ENCODE measurements at places on chromosomes 2 and 18. TPM values are rescaled to one million over a fixed set of nuclear protein-coding genes. Genes with fewer than 3 reads are reported as not detected.

DNA sequence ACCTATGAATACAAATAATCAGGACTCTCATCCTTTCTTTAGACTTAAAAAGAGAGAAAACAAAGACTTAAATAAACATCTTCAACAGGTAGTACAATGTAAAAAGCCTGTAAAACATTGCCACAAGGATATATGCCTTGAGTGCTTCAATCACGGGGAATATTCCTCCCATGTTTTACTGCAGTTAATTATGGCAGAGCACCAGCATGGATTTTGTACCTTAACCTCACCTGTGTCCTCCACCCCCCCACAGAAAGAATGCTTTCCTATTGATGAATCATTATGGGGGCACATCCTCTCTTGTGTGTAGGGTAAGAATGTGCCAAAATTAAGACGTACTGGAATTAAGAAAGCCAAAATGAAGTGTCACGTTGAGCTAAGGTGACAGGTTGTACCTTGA lies 189.9 kb upstream of the FOSL2 start:
- DNase-seq: no peak

- no peak for DNase-seq
These were observed 223.3 kb upstream of the ATP5MC3 start for GRCh38 chr2:175404839-175405238.

DNA sequence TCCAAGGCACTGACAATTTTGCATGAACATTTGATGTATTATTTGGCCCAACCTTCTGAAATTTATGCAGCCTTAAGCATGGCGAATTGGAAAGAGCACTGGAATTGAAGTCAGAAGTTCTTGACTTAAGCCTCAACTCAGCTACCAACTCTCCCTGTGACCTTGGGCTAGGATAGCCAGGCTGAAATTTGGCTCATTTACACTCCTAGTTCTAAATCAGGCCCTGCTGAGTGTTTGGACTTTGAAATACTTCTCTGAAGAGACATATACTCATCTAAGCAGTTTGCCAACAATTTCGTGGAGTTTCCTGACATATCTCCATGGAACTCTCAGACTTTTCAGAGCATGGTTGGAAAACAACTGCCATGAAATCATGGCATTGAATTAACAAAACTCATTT lies 489.6 kb upstream of the PIK3C3 start:
- no peak for DNase-seq

DNA sequence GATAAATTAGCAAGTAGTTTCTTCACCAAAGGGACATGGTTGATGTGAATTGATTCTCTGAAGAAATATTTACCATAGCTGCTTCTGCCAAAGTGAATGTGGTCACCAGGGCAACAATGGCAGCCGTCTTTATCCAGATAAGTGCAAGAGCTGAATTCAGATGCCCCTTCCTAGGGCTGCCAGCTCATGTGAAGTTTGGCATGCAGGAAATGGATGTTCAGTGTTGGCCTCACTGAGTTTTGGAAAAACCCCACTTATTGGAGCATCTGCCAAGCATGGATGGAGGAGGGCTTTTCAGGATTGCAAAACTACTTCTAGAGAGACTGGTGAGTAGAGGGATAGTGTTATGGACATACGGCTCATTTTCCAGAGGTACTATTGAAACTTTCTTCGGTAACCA lies 80.8 kb downstream of the FMNL2 start:
- DNase-seq: peak; percentile 55

GRCh38 chr2:39615675-39616074 lies 50.0 kb upstream of the TMEM178A start:
- DNase-seq: no peak

DNA sequence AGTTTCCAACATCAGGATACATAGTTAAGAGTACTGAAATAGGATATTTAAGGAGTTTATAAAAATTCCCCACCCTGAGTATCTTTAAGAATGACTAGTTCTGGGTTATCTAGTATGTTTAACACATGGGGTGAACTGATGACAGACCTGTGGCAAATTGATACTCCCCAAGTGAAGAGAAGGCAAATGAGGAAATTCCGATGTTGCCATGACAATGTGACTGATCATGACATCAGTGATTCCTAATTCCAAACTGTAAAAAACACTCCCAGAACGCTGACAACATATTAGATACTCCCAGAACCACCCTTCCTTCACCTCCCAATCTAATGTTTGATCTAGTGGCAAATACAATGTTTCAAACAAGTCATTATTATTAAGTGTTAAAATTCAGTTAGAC lies 77.6 kb downstream of the RBMS1 start:
- peak; percentile 73 for DNase-seq

GRCh38 chr18:2360861-2361260 lies 210.4 kb downstream of the METTL4 start:
- no peak for DNase-seq

GRCh38 chr2:50215736-50216135 lies 816.2 kb downstream of the NRXN1 start:
- no peak for DNase-seq

GRCh38 chr18:24420551-24420950 lies 5.9 kb upstream of the IMPACT start:
- no peak for DNase-seq

Gene CYP27C1
- total RNA-seq: 0.83 TPM

Gene CCDC142
- total RNA-seq: 8.5 TPM

All from Daoy (cell line).